NCI-H226 (cell line): ENCODE measurements at places on chromosomes 16 and 17.
A peak's percentile ranks its signal among the peaks of the same experiment; 100 is the strongest.

DNA sequence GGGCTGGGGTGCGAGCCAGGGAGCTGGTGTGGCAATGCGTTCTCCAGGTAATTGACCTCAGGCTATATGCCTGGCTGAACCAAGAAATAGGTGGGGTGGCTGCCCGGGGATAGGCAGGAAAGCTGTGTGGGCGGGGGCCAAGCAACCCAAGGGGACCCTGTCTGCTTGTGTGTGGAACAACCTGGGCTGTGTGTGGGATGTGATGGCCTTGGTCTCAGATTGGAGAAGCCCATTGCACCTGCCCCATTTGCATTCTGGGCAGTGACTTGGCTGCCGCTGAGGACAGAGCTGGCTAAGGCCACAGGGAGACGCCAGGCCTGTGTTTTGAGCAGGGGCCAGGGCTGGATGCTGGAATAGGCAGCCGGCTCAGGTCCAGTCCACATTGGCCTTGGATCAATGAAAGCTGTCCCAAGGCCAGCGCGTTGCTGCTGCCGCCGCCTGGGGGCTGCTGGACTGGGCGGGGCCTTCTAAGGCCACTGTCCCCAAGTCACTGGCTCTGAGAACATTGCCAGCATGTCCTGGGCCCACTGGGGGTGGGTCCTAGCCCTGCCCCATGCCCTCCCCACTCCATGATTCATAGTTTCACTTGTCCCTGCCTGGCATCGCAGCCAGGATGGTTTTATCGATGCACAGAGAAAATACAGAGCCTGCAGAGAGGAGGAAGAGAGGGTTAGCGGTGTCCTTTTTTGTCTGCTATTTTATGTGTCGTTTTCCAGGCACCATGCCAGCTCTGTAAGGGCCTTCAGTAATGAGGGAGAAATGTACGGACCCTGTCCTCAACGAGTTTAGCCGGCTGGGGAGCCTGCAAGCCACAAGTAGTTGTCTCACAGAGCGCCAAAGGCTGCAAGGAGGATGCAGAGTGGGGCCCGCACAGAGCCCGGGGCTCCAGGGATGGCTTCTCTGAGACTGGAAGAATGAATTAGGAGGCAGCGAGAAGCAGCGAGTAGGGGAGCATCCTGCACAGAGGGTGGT lies 43.9 kb downstream of the NKD1 start:
- DNase-seq, result no peak

- no peak for DNase-seq
These were observed 574 bp upstream of the TMEM106A start for GRCh38 chr17:43211123-43211479.

GRCh38 chr17:75799402-75799801 lies 14.8 kb downstream of the UNK start:
- no peak for DNase-seq

DNA sequence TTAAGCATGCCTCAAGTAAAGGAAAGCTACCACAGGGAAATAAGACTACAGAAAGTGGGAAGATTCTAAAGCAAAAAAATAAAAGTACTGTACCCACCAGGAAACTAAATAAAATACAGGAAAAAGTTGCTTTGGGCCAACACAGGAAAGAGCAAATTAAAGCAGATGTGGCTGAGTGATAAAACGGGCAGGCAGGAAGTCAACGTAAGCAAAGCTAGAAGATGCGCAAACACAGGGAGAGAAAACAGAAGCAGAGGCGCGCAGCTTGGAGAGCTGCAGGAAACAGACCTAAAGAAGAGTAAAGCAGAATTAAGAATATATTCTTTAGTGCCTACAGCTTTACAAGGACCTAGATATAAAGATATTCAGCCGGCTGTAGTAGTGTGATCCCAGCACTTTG lies 21.7 kb downstream of the USP36 start:
- DNase-seq, result no peak

DNA sequence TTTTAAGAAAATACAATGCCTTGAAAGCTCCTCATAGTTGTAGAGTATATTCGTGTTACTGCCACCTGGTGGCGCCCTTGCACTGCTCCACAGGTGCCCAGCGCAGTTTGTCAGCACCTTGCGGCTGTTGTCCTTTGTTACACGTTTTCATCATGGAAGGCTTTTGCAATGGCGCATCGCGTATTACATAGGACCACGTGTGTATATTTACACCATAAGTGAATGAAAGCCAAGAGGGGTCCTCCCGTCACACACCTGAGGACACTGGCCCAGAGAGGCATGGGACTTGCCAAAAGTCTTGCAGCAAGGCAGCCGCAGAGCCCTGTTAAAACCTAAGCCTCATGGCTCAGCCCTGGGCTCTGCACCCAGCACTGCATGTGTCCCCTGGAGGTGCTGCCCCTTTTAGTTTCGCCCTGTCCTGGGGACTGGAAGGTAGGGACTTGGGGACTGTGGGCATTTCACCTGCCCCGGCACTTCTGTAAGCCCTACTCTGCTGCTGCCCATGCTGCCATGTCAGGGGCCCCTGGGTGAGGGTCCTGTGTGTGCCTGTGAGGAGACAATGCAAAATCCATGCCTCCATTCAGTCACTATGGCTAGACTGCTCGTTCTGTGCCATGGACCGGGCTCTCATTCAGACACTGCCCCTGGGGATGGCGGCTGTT lies 24.3 kb downstream of the POLR3E start:
- DNase-seq, result peak; percentile 16

DNA sequence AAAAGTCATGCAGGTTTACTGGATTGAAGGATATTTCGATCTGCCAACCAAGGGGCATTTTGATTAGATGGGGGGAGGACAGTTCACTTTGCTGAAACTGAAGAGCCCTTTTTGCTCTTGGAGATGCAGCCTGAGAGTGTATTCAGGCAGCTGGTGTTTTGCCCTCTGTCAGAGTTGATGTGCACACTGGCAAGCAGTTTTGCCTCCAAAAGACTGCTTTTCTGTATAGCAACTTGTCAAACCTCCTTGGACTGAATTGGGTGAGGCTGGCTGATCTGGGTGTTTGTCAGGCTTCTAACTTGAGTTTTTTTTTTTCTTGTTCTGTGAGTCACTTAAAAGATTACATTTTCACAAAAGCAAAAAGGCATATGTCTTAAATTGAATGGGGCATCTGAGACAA lies 22.6 kb upstream of the ANKFN1 start:
- no peak for DNase-seq

DNA sequence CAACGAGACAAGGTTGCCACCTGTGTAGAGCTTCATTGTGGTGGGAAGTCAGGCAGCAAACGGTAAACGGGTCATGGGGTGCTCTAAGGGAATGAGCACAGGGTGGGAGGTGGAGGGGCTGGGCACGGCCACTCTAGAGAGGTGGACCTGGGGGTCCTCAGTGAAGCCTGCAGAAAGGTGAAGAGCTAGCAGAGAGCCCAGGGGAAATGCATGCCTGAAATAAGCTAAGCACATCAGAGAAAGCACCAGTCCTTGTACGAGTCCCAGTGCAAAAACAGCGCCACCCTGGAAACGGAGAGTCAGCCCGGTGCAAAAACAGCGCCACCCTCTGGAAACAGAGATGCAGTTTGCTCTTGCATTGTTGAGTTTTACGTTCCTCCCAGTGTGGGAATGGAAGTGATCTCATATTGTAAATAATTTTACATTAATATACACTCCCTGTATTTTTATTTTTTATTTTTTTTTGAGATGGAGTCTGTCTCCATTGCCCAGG lies 65.0 kb downstream of the TBC1D16 start:
- DNase-seq, result no peak

- DNase-seq, result no peak
These were observed 45.8 kb upstream of the CDRT4 start for GRCh38 chr17:15513058-15513791.

DNA sequence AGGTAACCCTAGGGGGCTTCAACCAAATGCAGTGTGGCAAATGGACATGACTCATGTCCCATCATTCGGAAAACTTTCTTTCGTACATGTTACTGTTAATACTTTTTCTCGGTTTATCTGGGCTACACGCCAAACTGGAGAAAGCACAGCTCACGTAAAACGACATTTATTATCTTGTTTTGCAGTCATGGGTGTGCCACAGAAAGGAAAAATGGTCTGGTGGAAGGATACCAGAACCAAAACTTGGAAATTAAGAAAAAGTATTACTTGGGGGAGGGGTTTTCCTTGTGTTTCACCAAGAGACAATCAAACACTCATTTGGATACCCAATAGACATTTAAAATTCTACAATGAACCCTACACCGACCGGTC lies 23.6 kb downstream of the ALOX15B start:
- DNase-seq, result no peak

- DNase-seq, result no peak
These were observed 22.3 kb downstream of the GAN start for GRCh38 chr16:81337097-81337496.

GRCh38 chr17:68532826-68533225 lies 20.6 kb downstream of the PRKAR1A start:
- DNase-seq, result no peak

DNA sequence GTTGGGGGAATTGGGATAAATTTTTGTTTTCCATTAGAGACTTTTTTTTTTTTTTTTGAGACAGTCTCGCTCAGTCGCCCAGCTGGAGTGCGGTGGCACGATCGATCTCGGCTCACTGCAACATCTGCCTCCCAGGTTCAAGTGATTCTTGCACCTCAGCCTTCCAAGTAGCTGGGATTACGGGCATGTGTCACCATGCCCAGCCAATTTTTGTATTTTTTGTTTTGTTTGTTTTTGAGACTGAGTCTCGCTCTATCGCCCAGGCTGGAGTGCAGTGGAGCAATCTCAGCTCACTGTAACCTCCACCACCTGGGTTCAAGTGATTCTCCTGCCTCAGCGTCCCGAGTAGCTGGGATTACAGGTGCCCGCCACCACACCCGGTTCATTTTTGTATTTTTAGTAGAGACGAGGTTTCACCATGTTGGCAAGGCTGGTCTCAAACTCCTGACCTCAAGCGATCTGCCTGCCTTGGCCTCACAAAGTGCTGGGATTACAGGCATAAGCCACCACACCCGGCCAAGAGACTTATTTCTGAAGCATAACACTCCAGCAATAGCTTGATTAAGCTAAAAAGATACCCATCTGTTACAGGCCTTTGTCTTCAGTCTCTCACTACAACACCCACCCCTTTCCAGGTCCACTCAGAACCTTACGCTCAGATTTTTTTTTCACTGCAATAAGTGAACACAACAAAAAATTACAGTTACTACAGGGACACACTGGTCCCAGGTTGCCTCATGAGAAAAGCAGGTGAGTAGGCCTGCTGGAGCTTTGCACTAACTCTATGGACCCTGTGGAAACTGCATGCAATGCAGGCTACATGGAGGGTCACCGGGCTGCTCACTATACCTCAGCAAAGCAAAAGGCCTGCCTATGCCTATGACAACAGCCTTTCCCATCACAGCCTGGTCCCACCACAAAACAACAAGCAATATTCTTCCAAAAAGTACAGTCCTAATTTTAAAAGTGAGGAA lies 34.6 kb downstream of the KANSL1 start:
- DNase-seq, result no peak

DNA sequence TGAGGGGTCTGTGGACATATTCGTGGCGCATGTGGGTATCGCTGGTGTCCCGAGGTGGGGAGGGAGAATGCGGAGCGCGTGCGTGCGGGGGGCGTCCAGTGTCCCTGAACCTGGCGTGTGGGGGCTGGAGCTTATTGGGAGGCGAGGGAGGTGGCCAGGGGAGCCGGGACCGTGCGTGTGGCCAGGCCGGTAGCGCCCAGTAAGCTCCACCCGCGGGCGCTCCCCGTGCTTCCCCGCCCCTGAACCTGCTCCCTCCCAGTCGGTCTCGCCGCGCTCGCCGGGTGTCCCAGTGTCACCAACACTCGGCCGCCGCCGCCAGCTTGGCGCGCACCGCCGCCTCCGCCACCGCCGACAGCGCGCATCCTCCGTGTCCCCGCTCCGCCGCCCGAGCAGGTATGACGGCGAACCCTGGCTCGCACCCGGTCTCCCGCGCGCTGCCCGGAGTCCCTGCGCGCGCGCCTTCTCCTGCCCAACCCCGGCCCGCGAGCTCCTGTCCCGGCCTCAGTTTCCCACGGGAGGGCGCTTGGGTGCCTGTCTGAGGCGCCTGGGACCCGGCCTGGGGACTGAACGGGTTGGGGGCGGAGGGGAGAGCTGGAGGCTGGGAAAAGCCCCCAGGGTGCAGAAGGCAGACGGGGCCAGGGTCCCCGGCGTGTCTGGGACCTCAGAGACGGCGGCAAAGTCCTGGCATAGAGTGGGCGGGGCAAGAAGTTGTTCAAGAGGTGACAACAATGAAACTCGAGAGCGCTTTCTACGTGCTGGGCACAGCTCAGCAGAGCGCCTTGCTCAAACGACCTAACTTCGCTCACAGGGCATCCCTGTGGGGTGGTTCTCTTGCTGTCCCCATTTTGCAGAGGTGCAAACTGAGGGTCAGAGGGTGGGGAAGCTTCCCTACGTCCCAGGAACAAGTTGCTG lies at the start of gene SCNN1B:
TSS of gene SCNN1B (plus strand) at position 258 of the 912 bp plus-strand sequence. CDS start 46,298 bp downstream, outside the sequence.
- DNase-seq, result no peak

- DNase-seq, result no peak
These were observed at the start of gene SDR42E2 for GRCh38 chr16:22161999-22162655. Gene SDR42E2 (plus strand): TSS chr16:22162506. CDS start chr16:22165583, 3,077 bp downstream.

GRCh38 chr16:27325736-27326135 lies 12.0 kb downstream of the IL4R start:
- no peak for DNase-seq

GRCh38 chr16:90000733-90001427 lies 18.4 kb downstream of the DBNDD1 start:
- no peak for DNase-seq

- DNase-seq, result no peak
These were observed 27.9 kb downstream of the CACNA1H start for GRCh38 chr16:1180549-1181403.

- no peak for DNase-seq
These were observed 81.2 kb downstream of the RBFOX3 start for GRCh38 chr17:79529661-79530081.

- DNase-seq, result peak; percentile 72
These were observed 86.5 kb upstream of the LHX1 start for GRCh38 chr17:36850790-36851189.

- DNase-seq, result no peak
These were observed 77.6 kb downstream of the PRKCA start for GRCh38 chr17:66379996-66380395.

GRCh38 chr17:79084291-79085153 lies 9.9 kb downstream of the ENGASE start:
- DNase-seq, result no peak

DNA sequence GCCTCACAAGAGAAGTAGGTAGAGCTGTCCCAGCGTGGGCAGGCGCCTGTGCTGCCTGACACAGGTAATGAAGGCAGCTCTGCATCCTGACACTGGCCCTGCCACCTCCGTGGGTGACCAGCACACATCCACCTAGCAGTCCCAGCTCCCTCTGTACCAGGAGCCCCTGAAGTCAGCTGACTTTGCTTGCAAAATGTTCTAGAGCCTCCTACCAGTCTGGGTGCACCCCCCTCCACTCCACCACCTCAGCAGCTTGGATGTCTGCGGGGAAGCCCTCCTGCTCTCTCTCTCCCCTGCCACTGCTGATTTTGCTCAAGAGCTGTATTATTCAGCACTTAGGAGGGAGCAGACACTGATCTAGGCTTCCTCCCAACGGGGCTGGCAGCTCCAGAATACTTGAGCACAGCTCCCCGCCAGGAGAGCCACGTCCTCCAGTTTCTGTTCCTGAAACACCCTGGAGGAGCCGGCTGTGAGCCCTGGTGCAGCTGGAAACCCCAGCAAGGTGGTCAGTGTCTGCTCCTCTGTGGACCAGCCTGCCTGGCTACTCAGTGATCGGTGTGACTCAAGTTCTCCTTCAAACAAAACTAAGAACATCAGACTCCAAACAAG lies 1.0 kb downstream of the RNF166 start:
- DNase-seq, result no peak

GRCh38 chr17:29119265-29119664 lies 60.9 kb downstream of the MYO18A start:
- no peak for DNase-seq

- no peak for DNase-seq
These were observed 35.7 kb downstream of the MYH13 start for GRCh38 chr17:10337136-10337535.
